Esophagus muscularis mucosa (tissue), 4 donors: ENCODE measurements at places on chromosomes 4 and X. TPM values are rescaled to one million over a fixed set of nuclear protein-coding genes. Genes with fewer than 3 reads are reported as not detected.

DNA sequence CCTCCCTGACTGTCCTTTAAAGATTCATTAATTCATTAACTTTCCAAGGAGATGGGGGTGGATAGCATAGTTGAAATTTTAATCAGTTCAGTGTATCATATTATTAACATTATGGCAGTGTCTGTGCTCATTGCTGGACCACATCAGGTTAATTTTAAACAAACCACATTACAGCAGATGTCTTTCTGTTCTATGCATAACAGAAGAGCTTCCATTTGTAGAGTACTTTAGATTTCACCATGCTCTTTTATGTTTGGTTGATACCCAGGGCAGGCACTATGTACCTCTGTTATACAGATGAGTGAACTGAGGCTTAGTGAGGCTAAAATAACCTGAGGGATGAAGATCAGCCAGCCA lies 41.1 kb downstream of the AFF2 start:
- no peaks in the 10 kb centered on the region for H3K36me3 ChIP-seq
- no peak overlapping the region for H3K27ac ChIP-seq
- H3K27me3 ChIP-seq: no peaks in the 10 kb centered on the region
- DNase-seq: no peak
- no peak overlapping the region for H3K4me3 ChIP-seq

ARHGAP36 gene
- total RNA-seq: 1.2 TPM

DNA sequence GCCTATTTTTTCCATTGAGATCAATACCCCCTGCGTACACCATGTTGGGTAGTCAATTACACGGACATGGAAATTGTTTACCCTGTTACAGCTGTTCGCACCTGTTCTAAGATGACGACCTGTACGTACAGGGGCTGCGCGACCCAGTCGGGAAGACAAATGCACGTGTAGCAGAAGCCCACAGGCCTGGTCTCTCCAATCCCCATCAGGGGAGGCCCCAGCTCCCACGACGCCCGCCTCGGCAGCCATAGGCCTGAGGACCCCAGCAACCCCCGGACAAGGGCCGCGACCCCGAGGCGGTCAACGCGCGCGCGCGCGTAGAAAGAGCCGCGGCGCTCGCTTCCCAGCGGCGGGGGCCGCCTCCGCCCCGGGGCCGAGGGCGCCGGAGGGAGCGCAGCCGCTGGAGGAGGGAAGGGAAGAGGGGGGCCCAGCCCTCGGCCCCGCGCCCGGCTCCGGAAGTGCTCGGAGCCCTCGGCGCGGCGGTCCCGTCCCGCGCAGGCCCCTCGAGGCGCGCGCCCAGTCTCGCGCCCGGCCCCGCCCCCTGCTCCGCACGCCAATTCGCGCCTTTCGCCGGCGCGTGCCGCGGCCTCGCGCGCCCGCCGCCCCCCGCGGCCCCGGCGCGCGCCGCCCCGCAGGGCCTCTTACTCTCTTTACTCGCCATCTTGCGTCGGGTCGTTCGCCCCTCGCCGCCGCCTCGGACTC lies 618 bp downstream of the RBBP7 start:
- H3K27me3 ChIP-seq: no peaks in the 10 kb centered on the region
- peak overlapping the region; percentile 91 for H3K27ac ChIP-seq
- H3K4me1 ChIP-seq: peaks cover 61% of the 10 kb centered on the region
- DNase-seq: no peak

GRCh38 chr4:108047199-108047598 lies 57.5 kb downstream of the HADH start:
- H3K36me3 ChIP-seq: no peaks in the 10 kb centered on the region
- no peaks in the 10 kb centered on the region for H3K27me3 ChIP-seq

GC gene
- total RNA-seq: not detected

GRCh38 chr4:70442474-70442873 lies 29.5 kb upstream of the MUC7 start:
- DNase-seq: no peak
- H3K27me3 ChIP-seq: no peaks in the 10 kb centered on the region
- no peaks in the 10 kb centered on the region for H3K4me1 ChIP-seq
